ENCODE measurements at places on chromosomes 6 and 20.

DNA sequence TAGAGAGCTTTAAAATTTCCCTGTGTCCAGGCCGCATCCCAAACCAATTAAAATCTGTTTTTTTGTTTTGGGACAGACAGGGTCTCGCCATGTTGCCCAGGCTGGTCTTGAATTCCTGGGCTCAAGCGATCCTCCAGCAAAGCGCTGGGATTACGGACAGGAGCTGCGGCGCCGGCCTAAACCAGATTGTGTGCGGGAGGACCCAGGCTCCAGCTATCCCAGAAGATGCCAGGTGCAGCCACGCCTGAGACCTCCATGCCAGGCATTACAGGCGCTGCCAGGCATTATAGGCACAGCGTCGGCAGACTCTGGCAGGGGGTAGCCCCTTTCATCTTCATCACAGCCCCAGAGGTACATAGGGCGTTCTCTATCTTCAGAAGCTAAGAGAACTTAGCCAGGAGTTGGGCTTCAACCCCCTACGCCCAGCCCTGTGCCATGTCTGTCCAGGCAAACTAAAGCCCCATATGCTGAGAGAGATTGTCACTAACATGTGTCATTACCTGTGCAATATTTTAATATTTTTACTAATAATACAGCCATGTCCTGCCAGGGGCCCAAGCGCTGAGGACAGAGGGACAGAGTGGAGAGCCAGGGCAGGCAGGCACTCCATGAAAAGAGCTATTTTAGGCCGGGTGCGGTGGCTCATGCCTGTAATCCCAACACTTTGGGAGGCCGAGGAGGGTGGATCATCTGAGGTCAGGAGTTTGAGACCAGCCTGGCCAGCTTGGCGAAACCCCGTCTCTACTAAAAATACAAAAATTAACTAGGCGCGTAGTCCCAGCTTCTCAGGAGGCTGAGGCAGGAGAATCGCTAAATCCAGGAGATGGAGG is 9.8 kb upstream of the GRM4 start:
- no peak for DNase-seq

DNA sequence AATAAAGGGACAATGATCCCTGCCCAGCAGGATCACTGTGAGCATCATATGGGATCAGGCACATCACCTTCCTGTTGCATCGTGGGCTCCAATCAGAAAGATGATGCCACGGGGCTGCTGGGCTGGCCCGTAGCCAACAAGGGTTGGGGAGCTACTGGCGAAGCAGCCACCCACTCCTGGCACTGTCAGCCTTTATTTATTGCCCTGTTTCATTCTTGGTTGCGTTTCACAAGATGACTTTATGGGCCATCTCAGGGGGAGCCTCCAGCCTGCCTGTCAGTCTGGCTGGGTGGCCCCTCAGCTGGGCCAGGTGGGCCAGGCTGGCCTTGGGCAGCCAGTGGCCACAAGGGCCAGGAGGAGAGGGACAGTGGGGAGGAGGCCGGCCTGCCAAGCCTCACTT is 17.3 kb downstream of the VSTM2L start:
- DNase-seq: no peak

DNA sequence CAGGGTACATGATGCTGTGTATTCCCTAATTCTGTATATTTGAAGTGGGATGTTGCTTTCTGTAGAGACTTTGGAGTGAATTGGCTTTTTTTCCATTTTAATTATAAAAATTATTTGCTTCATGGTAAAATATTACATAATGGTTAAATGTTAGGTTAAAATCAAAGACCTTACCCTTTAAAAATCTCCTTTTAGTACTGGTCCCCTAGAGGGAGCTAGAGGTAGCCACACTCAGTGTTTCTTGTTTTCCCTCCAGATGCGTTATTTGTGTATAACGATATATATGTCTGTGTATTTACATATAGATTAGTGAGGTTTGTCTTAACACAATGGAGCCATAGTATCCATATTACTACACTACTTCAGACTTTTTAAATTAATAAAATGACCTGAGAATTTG is 146.7 kb downstream of the PLCB4 start:
- no peak for DNase-seq

DNA sequence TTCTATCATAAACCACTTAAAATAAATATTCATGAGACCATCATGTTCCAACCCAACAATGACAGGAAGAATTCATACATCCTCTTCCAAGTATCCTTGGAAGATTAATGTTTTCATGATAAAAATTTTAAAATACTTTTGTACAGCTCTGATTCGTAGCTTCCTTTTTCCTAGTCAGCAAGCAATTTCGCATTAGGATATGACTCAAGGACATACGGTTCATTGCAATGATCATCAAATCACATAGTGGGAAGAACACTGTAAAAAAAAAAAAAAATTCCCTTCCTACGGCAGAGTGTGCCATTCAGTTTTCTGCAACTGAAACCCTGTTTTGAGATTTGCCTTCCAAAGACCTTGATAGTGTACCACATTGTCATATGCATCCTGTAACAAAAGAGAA is 35.3 kb upstream of the GFOD1 start:
- DNase-seq: peak; percentile 32

DNA sequence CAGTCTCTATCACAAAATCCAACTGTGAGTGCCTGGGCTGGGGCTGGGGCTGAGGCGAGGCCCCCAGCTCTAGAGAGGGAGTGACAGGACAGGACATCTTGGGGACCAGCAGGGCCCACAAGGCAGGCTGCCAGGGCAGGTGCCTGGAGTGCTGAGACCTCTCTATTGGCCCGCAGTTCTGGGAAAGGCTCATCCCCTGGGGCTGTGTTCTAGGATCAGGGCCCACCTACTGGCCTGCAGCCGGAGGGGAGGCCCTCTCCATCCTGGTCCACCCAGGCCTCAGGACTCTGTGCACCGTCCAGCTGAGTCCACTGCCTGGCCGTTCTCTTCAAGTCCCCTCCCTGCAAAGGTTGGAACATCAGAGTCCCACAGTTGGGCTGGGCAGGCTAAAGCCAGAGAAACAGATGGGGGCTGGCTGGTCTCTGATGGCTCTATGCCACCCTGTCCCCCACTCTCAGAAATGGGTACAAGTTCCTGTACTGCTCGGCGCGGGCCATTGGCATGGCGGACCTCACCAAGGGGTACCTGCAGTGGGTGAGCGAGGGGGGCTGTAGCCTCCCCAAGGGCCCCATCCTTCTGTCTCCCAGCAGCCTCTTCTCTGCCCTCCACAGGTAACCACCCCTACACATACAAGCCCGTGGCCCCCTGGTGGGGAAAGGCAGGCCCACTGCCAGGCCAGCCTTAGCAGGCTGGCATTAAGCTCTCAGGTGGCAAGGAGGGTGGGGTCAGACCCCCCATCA is 9.0 kb downstream of the EMILIN3 start:
- no peak for DNase-seq

- DNase-seq: no peak
These were observed 41.7 kb upstream of the AIG1 start for GRCh38 chr6:143018955-143019354.

GRCh38 chr6:69343851-69344250 is 453.0 kb downstream of the LMBRD1 start:
- DNase-seq: no peak

- DNase-seq: peak; percentile 1
These were observed 1.3 kb downstream of the EPPIN start for GRCh38 chr20:45545754-45546453.

DNA sequence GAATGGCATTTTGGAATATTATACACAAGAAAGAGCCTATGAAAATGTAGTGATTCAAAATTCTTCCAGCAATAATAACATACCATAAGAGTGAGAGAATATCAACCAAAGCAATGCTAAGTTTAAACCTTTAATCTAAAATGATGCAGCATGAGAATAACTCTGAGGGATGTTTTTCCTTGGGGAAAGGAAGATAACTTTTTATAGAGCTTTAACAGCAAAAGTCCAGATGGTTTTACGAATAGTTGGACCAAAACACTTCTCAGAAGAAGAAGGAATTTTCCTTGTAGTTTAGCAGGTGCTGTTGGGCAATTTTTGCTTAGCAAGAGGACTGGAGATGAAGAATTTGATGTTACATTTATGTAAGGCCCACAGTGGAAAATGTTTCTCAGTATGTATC is 1503.2 kb downstream of the HACE1 start:
- no peak for DNase-seq

GRCh38 chr6:26593278-26594130 is 3.2 kb upstream of the ABT1 start:
- DNase-seq: no peak

DNA sequence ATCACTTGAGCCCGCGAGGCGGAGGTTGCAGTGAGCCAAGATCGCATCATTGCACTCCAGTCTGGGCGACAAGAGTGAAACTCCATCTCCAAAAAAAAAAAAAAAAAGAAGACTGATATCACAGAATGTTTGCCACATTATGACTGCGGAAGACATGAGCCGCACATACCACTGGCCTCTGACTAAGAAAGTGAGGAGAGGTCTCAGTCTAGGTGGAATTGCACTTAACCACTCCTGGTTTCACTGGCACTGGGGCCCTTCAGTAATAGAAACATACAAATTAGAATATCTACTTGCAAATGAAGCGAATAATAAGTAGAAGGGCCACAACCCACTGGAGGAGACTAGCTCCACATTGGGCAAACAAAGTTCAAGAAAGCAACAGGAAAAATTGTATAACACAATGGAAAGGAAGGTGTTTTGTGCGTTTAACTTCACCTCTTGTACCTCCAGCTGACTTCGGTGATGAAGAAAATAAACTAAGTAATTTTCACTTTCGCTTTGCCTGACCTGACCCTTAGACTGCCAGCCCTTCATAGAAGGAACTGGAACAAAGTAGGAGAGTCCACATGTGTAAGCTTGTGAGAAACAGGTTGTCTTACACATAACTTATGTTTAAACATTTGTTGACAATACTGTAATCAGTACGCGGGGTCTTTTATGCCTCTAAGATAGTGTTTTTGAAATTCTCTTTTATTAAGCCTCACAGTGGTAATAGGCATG is 147.5 kb upstream of the TSHZ2 start:
- DNase-seq: no peak

DNA sequence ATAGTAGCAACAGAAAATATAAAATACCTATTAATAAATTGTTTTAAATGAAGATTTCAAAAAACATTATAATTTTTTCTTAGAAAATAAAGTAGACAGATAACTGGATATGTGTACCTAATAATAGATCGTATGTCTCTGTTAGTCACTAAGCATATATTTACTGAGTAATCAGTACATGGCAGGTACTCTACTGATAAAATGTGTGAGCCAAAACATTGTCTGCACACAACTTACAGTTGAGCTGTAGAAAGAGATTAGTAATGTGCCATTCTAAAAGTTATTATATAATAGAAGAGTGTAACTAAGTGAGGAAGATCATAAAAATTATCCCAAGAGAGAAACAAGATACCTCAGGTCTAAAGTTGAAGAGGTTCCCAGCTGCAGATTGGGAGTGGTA is 929.9 kb upstream of the EPHA7 start:
- no peak for DNase-seq
